Activated CD8-positive, alpha-beta memory T cell treated with anti-CD3 and anti-CD28 coated beads for 1 hour (primary cell): ENCODE measurements at places on chromosomes 12 and 14.

DNA sequence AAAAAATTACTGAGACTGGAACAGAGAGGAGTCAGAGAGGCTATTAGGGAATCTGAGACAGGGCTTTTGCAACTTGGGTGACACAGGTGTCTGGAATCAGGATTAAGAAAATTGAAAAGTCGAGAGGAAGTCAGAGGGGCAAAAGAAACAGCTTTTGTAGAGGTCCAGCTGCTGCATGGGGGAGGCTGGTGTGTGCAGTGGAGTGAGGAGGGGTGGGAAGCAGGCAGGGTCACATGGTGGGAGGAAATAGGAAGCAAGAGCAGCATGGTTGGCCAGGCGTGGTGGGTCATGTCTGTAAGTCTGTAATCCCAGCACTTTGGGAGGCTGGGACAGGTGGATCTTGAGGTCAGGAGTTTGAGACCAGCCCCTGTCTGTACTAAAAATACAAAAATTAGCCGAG, 69.7 kb upstream of the VRK1 start:
- no peak for DNase-seq

DNA sequence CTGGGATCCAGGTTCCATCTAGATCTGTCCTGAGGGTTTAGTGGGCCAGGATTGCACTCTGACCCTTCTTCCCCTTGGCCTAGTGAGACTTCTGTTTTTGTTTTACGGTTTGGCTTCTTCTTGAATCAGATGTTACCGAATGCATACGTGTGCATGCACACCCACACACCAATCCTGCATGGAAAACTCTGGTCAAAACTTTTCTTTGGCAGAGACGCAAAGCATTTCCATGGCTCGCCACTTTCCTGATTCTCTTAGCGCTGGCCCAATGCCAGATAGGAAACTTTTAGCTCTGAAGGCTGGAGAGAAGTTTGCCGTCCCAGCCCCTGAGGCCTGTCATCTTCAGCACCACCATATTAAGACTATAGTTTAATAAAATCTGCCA, 67.4 kb upstream of the ACTN1 start:
- no peak for DNase-seq

- no peak for DNase-seq
Observed at GRCh38 chr12:119068129-119068856, 87.0 kb downstream of the SRRM4 start.

DNA sequence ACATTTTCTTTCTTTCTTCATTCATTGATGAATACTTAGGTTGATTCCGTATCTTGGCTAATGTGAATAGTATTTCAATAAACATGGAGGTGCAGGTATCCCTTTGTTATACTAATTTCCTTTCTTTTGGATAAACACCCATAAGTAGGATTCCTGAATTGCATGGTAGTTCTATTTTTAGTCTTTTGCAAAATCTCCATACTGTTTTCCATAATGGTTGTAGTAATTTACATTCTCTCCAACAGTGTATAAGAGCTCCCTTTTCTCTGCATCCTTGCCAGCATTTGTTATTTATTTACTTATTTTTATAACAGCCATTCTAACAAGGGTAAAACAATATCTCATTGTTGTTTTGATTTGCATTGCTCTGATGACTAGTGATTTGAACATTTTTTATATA, 36.6 kb downstream of the PIK3C2G start:
- DNase-seq = no peak

DNA sequence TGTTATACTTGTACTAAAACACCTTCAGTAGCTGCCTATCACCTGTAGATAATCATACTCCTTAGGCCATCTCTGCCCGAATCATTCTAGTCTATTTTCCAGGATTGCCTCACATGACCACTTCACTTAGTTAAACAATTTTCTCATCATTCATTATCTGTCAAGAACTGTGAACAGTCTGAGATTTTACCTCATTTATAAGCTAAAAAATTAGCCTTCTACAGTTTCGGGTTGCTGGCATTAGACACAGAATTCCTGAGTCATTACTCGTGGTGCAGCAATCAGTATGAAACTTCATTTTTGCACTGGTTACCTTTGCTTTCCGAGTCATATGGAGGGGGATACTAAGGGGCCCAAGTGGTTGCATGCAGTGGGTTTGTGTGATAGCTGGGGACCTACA, 57.6 kb upstream of the OTOGL start:
- DNase-seq = no peak

GRCh38 chr12:26275313-26276131, 80.1 kb downstream of the SSPN start:
- DNase-seq = no peak

DNA sequence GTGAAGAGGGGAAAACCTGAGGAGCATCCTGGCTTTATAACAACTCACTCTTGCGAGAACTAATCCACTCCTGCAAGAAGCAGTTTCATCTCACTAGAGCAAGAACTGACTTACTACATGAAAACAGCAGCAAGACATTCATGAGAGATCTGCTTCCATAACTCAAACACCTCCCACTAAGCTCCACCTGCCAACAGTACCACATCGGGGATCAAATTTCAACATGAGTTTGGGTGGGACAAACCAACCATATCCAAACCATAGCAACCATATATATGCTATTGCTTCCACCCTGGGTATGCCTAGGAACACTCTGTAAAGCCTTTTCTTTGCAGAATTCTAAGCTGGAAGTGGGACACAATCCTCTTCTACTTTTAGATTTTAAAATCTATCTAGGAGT, 13.9 kb upstream of the AVPR1A start:
- DNase-seq = no peak

- DNase-seq = no peak
Observed at GRCh38 chr12:121345151-121345815, 6.9 kb downstream of the ANAPC5 start.

DNA sequence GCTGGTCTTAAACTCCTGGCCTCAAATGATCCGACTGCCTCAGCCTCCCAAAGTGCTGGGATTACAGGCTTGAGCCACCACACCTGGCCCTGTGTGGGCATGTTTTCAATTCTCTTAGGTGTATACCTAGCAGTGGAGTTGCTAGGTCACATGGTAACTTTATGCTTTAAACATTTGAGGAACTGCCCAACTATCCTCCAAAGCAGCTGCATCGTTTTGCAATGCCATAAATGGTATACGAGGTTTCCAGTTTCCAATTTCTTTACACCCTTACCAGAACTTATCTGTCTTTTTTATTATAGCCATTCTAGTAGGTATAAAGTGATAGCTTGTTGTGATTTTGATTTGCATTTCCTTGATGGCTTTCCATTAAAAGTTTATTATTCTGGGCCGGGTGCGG, 25.1 kb downstream of the RBMS2 start:
- DNase-seq = no peak

- no peak for DNase-seq
Observed at GRCh38 chr14:64061706-64062105, 208.9 kb downstream of the SYNE2 start.

GRCh38 chr14:31867570-31867969, 209.5 kb upstream of the ARHGAP5 start:
- DNase-seq = no peak

GRCh38 chr12:98948343-98948949, 303.4 kb downstream of the APAF1 start:
- no peak for DNase-seq

- no peak for DNase-seq
Observed at GRCh38 chr14:56081139-56081538, 37.1 kb upstream of the PELI2 start.

GRCh38 chr12:44812062-44812461, 64.1 kb downstream of the NELL2 start:
- no peak for DNase-seq

- DNase-seq = no peak
Observed at GRCh38 chr14:103735022-103735421, 19.4 kb downstream of the ZFYVE21 start.

DNA sequence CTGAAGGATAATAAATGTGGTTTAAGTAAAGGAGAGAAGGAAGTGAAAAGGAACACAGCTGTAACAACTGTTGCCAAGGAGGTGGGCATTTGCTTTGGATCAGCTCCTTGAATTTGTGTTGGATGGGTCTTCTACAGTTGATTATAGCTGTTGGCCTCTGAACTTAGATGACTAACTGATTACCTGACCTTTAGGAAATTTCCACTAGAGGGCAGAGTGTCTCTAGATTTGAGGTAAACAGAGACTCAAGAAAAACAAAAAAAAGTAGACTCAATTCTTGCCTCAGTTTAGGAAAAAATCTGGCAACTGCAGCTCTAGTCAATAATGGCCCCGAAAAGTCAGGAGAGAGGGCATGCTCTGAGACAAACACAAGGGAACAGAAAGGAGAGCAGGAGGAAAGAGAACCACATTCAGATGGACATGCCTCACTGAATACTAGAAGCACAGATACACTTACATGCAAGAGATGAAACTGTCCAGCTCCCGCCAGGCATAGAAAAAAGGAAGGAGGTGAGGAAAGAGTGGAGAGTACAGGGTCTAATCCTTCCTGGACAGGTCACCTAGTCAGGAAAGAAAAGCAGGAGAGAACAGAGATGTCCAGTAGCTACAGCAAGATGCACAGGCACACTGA, 20.6 kb downstream of the COX14 start:
- DNase-seq = no peak

DNA sequence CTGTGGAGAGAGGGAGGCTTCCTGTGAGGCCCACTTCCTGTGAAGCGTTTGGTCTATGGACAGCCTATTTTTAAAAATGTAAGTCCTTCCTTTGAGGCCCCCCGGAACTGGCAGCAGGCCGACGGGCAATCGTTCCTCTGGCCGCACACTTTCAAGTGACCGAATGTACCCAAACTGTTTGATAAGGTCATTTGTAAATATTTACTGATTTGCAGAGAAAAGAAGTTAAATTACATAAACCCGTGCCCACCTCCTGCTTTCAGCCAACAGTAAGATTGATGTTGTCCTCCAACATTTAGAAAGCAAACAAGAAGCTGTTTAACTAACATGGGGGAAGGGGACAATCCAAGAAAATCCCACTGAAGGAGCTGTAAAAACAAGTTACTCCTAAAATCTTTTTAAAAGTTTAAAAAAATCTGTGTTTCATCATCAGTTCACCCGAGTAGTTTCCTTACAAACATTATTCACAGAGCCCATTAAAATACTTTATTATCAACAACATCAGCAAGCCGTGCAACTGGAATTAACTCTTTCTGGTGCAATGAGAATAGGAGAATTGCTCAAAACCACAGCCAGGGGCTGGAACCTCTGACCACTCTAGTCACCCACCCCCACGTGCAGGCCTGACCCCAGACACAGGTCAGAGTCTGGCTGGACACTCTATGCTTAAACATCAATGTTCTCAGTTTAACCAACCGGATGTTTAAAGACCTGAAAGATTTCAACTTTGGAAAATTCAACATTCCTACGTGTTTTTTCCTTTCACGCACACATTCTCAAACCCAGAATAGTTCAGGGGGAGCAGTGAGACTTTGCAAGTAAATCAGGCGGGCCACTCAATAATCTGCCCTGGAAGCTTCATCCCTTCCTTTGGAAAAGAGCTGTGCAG, 65.3 kb downstream of the FOXN3 start:
- DNase-seq = no peak

- DNase-seq = no peak
Observed at GRCh38 chr14:36805131-36805559, 143.5 kb downstream of the PAX9 start.

DNA sequence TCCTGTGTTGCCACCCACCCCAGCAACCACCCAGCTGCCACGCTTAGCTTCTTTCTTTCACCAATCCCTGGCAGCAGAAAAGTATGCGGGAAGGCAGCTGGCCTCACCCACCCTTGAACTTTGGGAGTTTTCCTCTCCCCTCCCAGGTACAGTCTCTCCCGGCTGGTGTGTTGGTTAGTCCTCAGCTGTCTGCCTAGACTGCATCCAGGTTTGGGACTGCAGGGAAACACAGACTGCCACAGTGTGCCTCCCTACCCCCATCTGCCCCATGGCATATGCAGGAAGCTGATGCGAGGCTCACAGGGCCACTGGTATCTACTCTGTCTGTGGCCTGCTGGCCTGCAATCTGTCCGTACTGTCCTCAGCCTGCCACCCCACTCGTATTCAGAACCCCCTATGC, 2.1 kb downstream of the CD9 start:
- no peak for DNase-seq

DNA sequence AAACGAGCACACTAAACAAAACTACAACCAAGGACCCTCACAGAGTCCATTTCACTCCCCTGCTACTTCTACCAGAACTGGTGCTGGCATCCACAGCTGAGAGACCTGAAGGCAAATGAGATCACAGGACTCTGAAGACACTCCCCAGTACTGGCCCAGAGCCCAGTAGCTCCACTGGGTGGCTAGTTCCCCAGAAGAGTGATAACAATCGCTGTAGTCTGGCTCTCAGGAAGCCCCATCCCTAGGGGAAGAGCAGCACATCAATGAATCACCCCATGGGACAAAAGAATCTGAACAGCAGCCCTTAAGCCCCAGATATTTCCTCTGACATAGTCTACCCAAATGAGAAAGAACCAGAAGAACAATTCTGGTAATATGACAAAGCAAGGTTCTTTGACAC, 190.7 kb upstream of the BMP4 start:
- no peak for DNase-seq

- no peak for DNase-seq
Observed at GRCh38 chr12:106643000-106643399, 60.2 kb downstream of the RFX4 start.

- no peak for DNase-seq
Observed at GRCh38 chr14:103739466-103739792, 23.8 kb downstream of the ZFYVE21 start.

GRCh38 chr12:114903083-114903691, 219.2 kb upstream of the TBX3 start:
- no peak for DNase-seq

DNA sequence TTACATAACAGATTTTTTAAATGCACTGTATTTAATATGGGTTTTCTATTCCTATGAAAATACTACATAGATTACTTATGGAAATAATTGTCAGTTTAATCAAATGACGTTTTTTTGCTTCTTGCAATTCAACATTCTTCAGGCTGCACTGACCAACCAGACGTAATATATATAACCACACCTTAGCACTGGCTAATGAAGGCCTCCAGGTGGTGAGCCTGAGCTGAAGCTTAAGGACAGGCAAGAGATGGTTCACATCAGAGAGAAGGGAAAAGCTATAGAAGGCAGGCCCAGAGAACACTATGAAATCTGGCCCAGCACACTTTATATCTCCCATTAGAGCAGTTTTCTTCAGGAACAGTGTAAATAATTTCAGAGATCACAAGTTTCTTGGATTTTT, 2.8 kb upstream of the MDGA2 start:
- DNase-seq = no peak

DNA sequence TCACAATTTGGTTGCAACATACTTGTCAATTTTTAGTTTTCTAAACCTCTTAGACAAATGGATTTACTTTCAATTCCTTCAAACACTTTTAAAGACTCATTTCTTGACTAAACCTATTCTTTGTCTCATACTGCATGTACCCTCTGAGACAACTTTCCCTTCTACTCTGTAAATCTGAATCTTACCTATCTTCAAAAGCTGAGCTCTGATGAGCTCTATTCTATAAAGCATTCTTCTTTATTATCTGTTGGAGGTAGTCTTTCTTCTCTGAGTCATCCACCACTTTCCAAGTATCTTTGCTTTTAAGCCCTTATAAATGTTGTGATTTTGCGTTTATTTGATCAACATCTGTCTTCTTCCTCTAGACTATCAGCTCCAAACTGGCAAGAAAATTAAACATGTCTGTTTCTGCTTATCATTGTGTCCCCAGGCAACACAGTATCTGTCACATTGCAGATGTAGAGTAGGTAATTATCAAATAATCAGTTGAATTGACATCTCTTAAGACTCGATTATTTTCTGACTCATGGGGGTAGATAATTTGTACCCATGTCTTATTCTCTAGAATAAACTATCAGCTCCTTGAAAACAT, 265.6 kb upstream of the FAR2 start:
- DNase-seq = no peak
